Retinal pigment epithelial cell (primary cell): ENCODE measurements at places on chromosomes 2 and 18.

GRCh38 chr2:128304715-128305554 is 13.7 kb downstream of the HS6ST1 start:
- DNase-seq: peak; percentile 85

DNA sequence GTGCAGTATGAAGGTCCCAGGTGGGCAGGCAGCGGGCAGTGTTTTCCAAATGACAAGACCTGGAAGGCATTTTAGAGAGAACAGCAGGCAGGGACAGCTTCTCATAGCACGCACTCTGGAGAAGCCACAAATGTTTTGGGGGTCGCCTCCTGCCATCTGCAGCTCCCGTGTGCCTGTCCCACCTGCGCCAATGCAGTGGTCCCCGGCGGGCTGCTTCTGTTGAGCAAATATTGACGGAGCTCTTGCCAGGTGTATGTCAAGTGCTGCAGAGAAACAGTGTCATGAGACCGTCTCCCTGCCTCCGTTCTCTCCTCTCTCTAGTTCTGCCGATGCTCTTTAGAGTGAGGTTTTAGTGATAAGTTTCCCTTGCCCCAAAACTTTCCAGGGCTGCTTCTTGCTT is 174.8 kb downstream of the LDLRAD4 start:
- DNase-seq: no peak

DNA sequence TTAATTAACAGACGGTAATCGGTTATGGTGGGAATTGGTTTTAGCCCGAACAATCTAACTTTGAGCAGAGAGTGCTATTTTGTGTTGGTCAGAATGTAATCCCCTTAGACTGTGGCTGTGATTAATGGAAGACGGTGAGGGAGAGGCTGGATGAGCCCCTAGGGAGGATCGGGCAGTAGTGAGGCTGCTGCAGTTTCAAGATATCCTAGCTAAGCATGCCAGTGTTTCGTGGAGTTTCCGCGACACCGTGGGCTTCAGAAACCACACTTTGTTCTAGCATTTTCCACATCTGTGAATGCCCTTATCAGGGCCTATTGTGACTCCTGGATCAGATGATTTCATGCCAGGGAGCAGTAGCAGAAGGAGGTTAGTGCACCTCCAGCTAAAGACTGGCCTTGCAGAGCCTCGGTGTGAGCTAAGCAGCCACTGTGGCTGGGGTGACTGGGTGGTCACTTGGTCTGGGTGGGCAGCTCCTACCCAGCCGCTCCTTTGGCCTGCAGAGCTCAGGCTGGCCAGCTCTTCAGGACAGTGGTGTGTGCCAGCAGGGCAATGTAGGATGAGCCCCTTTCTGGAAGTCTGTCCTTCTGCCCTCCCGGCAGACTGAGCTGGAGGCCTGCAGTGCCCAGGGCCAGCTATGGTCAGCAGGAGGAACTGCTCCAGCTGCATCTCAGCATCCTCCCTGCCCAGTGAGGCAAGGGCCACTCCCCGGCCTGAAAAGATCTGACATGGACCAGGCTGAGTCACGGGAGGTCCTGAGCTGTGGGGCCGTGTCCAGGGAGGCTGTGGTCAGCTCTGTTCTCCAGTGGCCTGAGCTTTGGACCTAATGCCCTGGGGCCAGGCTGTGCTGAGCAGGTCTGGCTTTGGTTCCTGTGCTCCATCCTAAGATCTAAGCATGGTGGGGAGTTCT is 142.6 kb upstream of the GPC1 start:
- no peak for DNase-seq

- no peak for DNase-seq
Observed at GRCh38 chr18:79712206-79712857, 32.7 kb downstream of the CTDP1 start.

- DNase-seq: no peak
Observed at GRCh38 chr2:68770271-68771111, 35.9 kb downstream of the ARHGAP25 start.

GRCh38 chr2:174971868-174972781 is 33.1 kb downstream of the CHN1 start:
- DNase-seq: peak; percentile 69

GRCh38 chr2:10193276-10193795 is 70.8 kb downstream of the RRM2 start:
- DNase-seq: no peak

- DNase-seq: no peak
Observed at GRCh38 chr18:9914334-9914583, 443 bp downstream of the VAPA start.

- DNase-seq: no peak
Observed at GRCh38 chr2:58708565-58708964, 467.4 kb upstream of the FANCL start.

- DNase-seq: no peak
Observed at GRCh38 chr2:136284226-136285119, 166.5 kb upstream of the CXCR4 start.

DNA sequence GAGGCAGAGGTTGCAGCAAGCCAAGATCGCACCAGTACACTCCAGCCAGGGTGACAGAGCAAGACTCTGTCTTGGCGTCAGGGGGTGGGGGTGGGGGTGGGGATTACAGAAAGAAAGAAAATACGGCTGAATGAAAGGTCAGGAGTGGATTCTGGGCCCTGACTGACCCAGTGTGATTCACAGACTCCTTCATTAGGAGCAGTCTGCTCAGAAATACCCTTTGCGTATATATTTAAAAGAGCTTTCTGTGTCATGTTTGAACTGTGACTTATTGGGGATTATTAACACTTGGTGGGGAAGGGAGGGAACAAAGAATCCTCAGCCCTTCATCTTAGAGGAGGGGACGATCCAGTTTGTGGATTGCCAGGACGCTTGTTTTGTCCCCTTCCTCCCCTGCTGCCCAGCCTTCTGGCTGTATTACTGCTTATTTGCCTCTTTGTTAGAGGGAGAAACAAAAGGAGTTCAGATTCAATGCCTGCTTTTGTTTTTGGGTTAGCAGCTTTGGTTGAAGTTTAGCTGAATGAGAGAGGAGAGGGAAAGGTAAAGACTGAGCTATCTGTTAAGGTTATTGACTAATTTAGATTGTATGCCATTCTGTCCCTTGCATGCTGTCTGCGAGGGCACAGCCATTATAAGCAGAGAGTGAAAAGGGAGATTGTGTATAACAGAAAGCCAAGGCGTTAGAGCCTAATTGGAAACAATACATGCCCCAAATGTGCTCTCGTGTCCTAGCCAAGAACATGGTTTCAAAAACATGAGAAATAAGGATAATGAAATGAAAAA is 118.3 kb downstream of the FMNL2 start:
- DNase-seq: no peak
